ENCODE measurements at places on chromosomes 6 and 20.

DNA sequence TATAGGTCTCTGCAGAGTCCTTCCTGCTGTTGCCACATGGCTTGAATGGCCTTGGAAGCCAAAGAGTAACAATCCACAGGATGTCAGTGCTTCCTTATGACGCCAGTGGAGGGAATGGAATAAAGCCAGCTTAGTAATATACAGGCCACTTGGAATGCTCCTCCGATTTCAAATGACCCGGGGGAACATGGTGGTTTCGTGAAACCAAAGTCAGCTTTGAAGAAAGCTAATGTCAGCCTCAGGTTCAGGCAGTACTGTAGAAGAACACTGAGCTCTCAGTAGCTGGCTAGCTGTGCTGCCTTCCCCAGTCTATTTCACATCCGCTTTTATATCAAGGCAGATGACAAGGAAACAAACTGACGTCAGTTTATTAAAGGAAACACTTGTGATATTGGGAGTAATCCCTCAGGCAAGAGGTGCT lies 189.1 kb downstream of the DTNBP1 start:
- DNase-seq, result no peak

GRCh38 chr20:32979201-32979998 lies 24.8 kb downstream of the SUN5 start:
- DNase-seq, result no peak

DNA sequence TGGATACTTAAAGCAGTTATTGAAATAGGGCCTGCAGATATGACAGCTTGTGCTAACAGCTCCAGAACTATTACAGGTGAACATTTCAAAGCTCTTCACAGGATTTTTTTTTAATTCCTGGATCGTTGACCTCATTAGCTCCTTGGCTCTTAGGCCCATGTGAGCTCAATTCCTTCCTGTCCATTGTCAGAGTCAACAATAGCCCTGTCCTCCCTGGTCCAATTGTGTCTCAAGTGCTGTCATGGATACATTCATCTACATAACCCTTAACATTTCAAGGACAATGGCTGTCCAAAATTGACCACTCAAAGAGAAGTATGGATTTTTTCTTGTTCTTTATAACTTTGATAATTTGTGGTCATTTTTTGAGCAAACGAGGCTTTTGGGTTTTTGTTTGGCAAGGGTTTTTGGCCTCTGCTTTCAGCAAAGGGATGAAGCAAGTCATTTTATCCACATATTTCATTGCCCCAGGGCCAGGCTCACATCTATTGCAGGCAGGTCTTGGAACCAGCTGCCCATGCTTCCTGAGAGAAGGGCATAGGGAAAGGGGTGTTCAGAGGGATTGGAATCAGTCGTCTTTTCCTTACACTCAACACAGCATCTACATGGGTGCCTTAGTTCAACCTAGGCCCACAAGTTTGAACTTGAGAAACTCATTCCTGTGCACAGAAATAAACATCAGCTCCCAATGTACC lies 282.1 kb downstream of the TPBG start:
- DNase-seq, result no peak

- DNase-seq, result no peak
These were observed 34.6 kb downstream of the EDN1 start for GRCh38 chr6:12324748-12325147.

DNA sequence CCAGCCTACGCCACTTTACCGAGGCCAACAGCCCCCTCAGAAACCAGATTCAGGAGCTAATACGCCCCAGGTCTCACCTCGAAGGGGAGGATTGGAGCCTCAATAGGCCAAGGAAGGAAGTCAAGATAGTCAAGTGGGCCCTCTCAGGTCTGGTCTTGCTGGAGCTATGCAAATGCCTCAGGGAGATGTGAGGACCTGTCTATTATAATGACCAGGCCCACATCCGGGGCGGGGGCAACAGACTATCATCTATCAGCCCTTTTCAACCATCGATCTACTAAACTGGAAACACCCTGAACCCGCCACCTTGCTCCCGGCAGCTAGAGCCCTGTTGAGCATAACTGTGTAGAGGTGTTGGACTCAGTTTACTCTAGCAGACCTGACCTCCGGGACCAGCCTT lies 12.7 kb upstream of the GSTA3 start:
- no peak for DNase-seq

DNA sequence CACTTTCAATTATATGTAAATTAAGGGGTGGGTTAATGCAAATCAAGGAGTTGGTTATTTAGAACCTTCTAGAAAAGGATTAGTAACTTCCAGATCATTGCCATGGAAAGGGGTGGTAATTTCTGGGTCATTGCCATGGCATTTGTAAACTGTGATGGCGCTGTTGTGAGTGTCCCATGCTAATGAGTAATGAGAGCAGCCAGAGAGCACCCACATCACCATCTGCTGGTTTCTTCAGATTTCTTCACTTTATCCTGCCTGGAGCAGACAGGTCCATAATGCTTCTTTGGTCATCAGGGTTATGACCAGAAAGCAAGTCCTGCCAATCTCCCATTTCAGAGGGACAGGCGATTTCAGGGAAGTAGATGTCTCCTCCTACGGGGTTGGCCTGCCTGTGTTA lies 311.3 kb upstream of the CNR1 start:
- no peak for DNase-seq

- DNase-seq, result no peak
These were observed 12.0 kb downstream of the ULBP3 start for GRCh38 chr6:150056916-150057315.

DNA sequence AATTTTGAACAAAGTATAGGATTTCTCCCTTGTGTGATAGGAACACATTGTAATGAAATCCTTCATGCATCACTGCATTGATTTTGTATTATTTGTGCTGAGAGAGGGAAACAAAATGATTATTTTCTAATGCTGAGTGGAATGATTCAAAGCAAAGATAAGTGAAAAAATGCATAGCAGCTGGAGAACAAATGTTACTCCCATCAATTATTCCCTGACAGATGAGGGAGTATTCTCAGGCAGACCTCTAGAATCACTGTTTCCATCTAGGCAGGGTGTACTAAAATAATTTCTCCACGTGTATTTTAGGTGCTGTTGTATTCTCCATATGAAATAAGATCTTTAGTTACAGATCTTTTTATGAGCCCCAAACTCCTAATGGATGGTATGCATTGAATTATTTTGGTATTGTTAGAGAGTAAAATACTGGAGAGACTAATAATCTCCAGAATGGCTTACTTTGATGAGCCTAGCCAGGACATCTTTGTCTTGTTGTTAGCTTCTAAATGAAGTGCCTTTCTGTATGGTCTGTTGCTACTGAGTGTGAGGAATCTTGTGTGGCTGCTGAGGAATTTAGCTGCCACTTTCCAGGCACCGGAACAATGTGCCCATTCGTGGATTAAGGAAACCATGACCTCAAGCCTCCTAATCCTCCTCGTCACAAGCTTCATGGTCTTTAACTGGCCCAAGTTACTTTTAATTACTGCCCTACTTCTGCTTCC lies 39.6 kb downstream of the RNF217 start:
- DNase-seq, result no peak

DNA sequence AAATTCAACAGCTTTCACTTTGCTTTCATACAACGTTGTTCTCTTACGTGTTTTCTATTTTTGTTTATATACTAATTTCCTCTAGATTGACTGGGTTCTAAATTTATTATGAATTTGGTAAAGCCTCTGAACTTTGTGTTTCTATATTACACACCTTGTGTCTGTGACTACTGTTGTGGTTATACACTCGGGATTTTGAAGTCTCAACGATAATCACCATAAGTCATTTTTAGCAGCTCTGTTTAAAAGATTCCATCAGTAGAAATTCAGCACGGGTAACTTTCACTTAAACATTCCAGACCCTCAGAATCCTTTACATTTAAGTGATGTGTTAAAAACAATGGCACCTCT lies 31.8 kb upstream of the HBS1L start:
- no peak for DNase-seq

DNA sequence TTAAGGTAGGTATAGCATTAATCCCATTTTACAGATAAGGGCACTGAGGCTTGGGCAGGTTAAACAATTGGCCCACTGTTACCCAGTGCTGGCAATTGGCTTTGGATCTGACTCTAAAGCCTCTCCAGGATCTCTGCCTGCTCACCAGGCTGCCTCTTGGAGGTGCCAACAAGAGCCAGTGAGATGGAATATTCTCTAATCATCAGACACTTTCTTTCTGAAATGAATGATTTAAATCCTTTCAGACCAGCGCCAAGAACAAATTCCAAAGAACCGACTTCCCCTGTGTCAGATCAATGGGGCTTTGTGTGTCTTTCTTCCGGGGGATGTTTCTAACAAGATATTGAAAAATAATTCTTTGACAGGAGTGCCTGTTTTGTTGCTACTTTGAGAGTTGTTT lies 23.6 kb downstream of the CYP39A1 start:
- no peak for DNase-seq

GRCh38 chr6:6927521-6928361 lies 180.0 kb upstream of the RREB1 start:
- DNase-seq, result no peak

GRCh38 chr6:110093981-110094380 lies 85.5 kb downstream of the WASF1 start:
- DNase-seq, result no peak

All from activated T-helper 1 cell treated with anti-CD3 and anti-CD28 coated beads, Interleukin-2, amount 50 U/mL, for 16 hours (primary cell).